ENCODE measurements at places on chromosomes 11 and 22.

DNA sequence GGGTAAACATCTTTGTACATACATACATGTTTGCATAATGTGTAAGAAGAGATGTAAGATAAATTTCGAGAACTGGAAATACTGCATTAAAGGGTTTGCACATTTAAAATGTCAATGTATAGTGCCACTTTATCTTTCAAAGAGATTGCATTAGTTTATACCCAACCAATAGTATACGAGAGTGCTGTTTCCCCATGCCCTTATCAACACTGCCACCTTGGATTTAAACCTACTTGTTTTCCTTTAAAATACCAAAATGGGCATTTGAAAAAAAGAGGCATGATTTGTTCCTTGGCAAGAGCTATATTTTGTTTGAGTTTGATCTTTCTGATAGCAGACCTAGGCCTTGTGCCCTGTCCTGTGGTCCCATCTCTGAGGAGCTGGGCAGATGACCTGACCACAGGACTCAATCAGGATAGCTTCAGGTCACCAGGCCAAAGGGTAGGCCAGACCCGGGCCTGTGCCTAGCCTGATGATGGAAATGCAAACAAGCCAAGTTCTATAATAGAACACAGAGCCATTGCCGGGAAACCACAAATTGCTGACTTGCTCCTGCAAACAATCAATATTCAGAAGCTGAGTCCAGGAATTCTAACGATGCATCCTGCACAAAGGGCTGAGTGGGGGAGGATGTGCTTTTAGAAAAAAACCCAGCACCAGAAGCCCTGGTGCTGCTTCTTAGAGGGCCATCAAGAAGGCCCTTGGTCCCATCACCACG, 16.9 kb upstream of the ALG8 start:
- no peak for DNase-seq

DNA sequence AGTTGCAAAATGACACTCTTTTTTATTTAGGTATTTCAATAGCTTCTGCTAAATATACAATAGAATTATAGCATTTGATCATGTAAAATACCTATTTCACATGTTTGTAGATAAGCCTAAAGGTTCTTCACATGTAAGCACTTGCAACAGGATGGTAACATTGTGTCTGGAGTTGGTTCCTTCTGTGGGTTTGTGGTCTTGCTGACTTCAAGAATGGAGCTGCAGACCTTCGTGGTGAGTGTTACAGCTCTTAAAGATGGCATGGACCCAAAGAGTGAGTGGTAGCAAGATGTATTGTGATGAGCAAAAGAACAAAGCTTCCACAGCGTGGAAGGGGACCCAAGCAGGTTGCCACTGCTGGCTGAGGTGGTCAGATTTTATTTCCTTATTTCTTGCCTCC, 246.4 kb upstream of the PDGFD start:
- DNase-seq = no peak

DNA sequence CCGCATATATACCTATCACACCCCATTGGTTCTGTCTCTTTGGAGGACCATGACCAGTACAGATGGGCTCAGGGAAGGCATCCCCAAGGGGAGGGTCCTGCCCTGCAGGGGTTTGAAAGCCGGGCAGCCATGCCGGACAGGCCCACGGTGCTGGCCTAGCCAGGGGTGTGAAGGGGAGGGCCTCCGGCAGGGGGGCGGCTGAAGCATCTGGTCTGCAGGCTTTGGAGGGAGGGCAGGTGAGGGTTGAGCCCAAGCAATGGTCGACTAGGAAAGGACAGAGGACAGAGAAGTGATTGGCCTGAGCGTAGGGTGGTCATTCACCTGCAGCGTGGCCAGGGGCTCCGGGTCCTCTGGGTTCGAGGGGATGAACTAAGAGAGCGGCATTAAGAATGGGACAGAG, 11.2 kb upstream of the CTSD start:
- no peak for DNase-seq

DNA sequence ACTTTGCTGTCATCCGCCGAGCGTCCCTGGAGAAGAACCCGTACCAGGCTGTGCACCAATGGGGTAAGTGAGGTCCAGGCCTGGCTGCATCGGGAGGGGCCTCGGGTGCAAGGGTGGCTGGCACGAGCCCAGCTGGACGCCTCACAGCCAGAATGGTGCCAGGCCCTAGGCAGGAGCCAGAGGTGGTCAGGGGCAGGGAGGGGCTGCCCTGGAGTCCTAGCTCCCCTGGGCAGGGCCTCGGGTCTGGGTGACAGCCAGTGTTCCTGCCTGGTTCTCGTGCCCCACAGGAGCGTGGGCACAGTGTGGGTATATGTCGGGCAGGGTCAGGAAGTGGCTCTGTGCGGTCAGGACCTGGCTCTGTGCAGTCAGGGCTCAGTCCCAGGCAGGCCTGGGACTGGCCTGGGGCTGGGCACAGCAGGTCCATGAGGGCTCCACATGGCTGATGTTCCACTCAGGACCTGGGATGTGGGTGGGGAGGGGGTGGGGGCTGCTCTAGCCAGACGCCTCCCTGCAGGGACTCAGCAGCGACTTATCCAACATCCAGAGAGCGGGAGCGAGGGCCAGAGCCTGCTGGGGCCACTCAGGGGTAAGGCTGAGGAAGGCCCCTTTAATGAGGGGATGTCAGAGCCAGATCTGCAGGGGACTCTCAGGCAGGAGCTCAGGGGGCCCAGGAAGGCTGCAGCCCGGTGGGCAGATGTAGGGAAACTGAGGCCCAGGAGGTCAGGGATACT, 1.2 kb downstream of the TSPAN32 start:
- DNase-seq = peak; percentile 58

- no peak for DNase-seq
Measured at GRCh38 chr11:16321148-16321547, 35.2 kb downstream of the SOX6 start.

DNA sequence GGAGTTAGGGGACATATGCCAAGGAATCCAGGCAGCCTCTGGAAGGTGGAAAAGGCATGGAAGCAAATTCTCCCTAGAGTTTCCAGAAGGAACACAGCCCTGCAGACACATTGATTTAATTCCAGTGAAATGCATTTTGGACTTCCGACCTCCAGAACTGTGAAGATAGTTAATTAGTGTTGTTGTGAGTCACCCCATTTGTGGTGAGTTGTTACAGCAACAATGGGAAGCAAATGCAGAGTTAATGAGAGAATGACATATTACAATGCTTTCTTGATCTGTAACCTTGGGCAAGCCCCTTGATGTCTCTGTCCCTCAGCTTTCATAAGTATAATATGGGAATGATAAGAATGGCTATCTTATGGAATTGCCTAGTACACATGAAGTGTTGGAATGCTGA, 178.7 kb downstream of the KIRREL3 start:
- DNase-seq = no peak

GRCh38 chr11:57458060-57458409, 2.3 kb upstream of the RTN4RL2 start:
- no peak for DNase-seq

- DNase-seq = no peak
Measured at GRCh38 chr11:119742263-119742861, 13.4 kb upstream of the NECTIN1 start.

All from activated CD8-positive, alpha-beta memory T cell treated with anti-CD3 and anti-CD28 coated beads, Interleukin-2, amount 50 U/mL, for 48 hours (primary cell).